Renal pelvis (tissue), 12 donors: ENCODE measurements at places on chromosomes 6 and 20. TPM values are rescaled to one million over a fixed set of nuclear protein-coding genes. Genes with fewer than 3 reads are reported as not detected.

DNA sequence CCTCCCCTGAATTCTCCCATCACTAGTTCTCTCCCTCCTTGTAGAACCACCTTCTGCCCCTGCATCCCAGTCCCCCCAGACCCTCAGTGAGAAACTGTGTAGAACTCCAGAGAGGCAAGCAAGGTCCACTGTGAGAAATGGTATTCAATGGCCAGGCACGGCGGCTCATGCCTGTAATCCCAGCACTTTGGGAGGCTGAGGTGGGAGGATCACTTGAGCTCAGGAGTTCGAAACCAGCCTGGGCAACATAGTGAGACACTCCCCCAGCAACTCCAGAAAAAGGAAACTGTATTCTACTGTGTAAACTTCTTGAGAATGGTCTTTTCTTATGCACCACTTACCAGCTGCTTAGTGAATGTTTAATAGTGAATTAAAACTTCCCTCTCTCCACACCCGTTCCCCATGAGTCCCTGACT is 8.2 kb upstream of the CD83 start:
- no peak for DNase-seq

GRCh38 chr20:62804021-62804626 is 511 bp upstream of the OGFR start:
- DNase-seq = no peak

The BYSL gene
- polyA plus RNA-seq = 29.4 TPM

DNA sequence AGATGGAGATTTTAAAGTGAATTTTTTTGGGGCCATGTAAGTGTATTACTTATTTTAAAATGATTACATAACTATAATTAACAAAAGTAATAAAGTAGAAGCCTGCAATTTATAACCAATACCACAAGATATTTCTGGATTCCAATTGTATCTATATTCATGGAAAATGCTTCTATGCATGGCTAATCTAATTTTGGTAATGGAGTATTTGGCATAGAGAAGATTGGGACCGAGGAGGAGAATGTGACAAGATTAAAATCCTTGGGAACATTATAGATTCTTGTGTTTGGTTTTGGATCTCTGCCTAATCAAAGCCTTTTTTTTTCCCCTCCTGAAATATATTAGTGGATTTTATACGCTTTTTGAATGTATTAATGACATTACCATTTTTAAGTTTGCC is 12.9 kb upstream of the TMX4 start:
- DNase-seq = no peak

DNA sequence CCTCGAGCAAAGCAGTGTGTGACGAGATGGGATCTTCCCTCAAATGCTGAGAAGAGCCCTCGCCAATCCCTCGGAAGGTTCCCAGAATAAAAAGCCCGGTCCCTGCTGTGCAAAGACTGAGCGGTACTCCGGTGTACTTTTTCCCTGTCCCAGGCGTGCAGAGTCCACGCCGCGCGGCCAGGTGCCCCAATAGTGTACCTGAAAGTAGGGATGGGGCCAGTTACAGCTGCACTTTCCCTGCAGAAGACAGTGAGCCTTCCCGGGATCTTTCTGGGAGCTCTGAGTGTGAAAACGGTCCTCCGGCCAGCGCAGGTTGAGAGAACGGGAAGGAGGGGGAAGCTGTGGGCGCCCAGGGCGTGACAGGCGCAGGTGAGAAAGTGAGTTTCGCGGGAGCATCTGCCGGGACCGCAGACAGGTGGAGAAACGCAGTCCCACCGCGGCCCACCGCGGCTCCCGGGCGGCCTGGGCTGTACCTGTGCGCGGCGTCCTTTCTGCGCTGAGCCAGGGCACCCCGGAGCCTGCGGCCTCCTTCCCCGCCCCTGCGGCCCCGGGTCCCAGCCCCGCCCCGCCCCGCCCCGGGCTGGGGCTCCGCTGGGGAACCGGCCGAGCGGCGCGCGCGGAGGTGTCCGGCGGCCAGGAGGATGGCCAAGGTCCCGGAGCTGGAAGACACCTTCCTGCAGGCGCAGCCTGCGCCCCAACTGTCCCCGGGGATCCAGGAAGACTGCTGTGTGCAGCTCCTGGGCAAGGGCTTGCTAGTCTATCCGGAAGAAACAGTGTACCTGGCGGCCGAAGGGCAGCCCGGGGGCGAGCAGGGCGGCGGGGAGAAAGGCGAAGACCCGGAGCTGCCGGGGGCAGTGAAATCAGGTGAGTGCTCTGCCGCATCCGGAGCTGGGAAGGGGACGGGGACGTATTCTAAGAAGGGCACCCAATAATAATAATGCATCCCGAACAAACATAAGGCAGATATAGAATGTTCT is at the start of gene RFX6:
Gene RFX6 (plus strand): TSS at position 608 of the 977 bp plus-strand sequence. CDS start 34 bp downstream, at position 642.
- no peak for DNase-seq

The MRPS18B gene
- polyA plus RNA-seq = 62.2 TPM

GRCh38 chr6:163001330-163001729 is 273.6 kb downstream of the PACRG start:
- DNase-seq = no peak

The DNMT3B gene
- 8.6 TPM for polyA plus RNA-seq

The PTK6 gene
- polyA plus RNA-seq = 1.2 TPM

DNA sequence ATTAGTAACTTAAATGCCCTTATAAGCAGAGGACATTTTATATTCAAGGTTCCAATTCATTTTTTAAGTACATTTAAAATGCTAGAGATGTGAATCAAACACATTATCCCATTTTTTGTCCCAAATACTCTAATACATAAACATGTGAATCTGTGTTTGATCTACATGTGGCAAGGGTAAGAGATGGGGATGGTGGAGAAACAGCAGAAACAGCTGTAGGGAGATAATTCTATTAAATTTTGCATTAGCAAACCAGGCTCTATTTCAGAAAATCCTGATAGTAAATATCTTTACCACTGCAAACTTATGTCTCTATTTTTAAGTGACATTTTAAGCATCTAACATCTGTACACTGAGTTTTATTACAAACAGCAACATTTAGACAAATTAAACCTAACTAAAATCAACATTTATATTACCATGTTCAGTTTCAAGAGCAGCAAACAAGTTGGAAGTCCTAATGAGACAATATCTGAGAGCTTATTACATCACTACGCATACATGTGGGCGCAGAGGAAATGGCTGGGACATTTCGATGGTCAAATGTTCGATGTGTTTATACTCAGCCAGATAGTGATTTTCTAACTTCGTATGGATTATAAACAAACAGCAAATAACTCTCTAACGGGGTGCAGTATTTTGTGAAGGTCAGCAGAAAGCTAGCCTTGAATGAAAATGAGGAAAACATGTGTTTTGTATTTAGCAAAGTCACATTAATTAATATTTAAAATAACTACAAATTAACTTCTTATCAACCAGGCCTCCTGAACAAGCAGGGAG is 165.1 kb downstream of the GJA1 start:
- DNase-seq = no peak

DNA sequence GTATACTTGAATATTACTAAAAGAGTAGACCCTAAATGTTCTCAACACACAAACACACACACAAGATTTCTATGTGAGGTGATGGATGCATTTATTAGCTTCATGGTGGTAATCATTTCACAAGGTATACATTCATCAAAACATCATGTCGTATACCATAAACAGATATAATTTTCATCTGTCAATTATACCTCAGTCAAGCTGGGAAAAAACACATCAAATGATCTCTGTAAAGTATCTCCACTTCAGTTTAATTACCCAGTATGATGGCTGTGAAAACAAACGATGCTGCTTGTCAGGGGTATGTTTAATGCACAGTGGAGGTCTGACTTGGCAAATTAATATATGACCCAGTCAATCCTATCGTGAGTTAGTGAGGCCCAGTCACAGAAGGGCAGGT is 157.2 kb downstream of the MTFR2 start:
- DNase-seq = no peak

The MEI4 gene
- 1.8 TPM for polyA plus RNA-seq

DNA sequence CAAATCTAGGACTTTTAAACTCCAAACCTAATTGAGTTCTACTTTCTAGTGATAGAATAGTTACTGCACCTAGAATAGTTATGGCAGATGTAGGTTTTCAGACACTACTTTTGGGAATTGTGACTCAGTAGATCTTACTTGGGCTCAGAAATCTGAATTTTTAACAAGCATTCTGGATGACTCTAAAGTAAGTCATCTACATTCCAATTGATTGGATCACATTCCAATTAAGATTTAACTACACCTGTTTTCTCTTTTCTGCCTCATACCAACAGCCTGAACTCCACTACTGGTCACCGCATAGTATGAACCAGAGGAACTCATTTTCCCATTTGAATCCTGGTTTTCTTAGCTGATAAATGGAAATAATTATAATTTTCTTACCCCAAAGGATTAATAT is 49.5 kb upstream of the TFAP2D start:
- no peak for DNase-seq

The MATN4 gene
- polyA plus RNA-seq = 0.21 TPM

The CALHM4 gene
- 1.5 TPM for polyA plus RNA-seq

DNA sequence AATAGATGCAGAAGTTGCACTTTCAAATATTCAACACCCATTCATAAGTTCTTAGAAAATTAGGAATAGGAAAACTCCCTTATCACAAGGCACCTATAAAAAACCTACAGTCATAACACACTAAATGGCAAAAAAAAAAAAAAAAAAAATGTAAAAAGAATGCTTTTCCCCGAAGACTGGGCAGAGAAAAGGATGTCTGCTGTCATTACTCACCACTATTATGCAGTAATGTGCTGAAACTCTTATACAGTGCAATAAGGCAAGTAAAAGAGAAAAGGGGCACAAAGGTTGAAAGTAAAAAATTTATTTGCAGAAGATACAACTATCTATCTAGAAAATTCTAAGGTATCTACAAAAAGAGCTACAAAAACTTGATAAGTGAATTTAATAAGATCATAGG is 607.8 kb upstream of the ARID1B start:
- no peak for DNase-seq
